ENCODE measurements at places on chromosomes 4 and X. TPM values are rescaled to one million over a fixed set of nuclear protein-coding genes. Genes with fewer than 3 reads are reported as not detected.

The COL4A6 gene
- 1.2 TPM for total RNA-seq

The ANK2 gene
- total RNA-seq, result 31.3 TPM

The EPGN gene
- not detected for total RNA-seq

DNA sequence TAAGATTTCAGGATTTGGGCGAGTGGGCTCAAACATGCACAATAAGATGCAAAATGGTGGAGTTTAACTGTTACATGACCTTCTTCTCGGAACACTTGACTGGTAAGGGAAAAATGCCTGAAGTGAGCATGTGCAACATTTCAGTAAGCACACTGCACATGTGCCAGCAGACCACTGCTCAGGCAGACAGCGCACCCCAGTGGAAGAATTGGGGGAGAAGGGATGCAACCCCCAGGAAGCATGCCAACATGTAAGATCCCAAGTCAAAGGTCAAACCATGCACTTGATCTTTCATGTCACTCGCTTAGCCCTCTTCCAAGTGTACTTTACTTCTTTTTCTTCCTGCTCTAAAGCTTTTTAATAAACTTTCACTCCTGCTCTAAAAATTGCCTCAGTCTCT, 256.3 kb downstream of the CENPC start:
- no peaks in the 10 kb centered on the region for H3K36me3 ChIP-seq
- no peaks in the 10 kb centered on the region for H3K4me1 ChIP-seq
- peak; percentile 0 for DNase-seq
- no peak overlapping the region for H3K27ac ChIP-seq
- H3K4me3 ChIP-seq, result no peak overlapping the region
- H3K27me3 ChIP-seq, result no peaks in the 10 kb centered on the region

- H3K27me3 ChIP-seq, result no peaks in the 10 kb centered on the region
- H3K4me3 ChIP-seq, result no peak overlapping the region
- H3K4me1 ChIP-seq, result no peaks in the 10 kb centered on the region
- DNase-seq, result no peak
- H3K36me3 ChIP-seq, result no peaks in the 10 kb centered on the region
- no peak overlapping the region for H3K27ac ChIP-seq
Measured at GRCh38 chr4:180532691-180533090, 1710.5 kb upstream of the TENM3 start.

DNA sequence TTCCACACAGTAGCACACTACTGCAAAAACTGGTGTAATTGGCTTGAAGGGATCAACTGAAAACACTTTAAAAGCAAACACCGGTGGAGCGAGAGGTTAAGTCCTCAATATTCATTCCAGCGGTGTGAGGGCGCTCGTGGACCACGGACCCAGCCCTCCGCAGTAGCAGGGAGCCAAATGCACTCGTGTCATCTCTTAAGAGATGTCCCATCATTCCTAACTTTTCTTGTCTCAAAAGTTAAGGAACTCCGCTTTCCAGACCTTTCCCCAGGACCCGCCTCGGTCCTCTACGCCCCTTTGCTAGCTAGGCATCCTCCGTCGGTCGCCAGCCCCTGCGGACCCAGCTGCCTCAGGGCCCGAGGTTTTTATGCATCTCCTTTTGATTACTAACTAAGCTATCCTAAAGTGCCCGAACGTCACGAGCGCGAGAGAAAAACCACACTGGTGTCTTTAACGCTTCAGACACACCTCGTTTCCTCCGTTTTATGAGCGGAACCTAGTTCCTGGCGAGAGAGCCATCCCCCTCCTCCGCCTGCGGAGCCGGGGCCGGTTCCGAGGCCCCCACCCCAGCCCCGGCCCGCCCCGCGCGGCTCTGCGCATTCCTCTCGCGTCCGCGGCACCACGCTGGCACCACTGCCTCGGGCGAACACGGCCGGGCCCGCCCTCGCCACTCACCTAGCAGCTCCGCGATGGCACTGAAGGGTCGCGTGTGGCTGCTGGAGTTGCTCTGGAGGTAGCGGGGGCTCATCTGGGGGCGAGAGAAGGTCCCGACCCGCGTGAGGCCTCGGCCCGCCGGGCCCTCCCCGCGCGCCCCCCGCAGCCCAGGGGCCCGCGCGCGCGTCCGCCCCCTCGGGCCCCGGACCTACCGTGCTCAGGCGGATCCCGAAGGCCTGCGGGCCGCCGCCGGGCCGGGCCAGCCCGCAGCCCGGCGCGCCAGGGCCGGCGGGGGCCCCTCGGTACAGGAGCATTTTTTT, 723 bp downstream of the MORC4 start:
- H3K27ac ChIP-seq, result peak overlapping the region; percentile 79
- no peaks in the 10 kb centered on the region for H3K4me1 ChIP-seq
- DNase-seq, result peak; percentile 55
- no peaks in the 10 kb centered on the region for H3K27me3 ChIP-seq
- H3K36me3 ChIP-seq, result no peaks in the 10 kb centered on the region

DNA sequence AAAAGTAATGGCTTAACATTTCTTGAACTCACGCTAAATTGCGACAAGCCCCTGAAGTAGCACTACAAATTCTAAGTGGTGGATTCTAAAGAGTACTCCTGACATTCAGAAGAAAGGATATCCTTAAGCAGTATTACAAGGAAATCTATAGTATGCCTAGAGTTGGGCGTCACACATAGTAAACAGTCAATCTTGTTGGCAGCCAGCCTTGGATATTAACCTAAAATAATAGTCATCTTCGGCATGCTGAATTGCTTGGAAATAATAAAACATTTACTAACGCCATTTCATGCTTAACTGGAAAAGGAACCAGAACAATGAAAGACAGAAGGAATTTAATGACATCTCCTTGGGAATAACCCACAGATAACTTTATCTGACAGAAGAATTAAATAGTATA, 18.6 kb downstream of the ATP8A1 start:
- H3K4me3 ChIP-seq, result no peak overlapping the region
- no peaks in the 10 kb centered on the region for H3K36me3 ChIP-seq
- no peaks in the 10 kb centered on the region for H3K27me3 ChIP-seq
- no peaks in the 10 kb centered on the region for H3K4me1 ChIP-seq
- no peak for DNase-seq
- H3K27ac ChIP-seq, result no peak overlapping the region

- no peaks in the 10 kb centered on the region for H3K27me3 ChIP-seq
- no peak overlapping the region for H3K4me3 ChIP-seq
- no peaks in the 10 kb centered on the region for H3K4me1 ChIP-seq
- no peaks in the 10 kb centered on the region for H3K36me3 ChIP-seq
- DNase-seq, result no peak
Measured at GRCh38 chrX:16714504-16714903, 2.0 kb upstream of the CTPS2 start.

GRCh38 chr4:113071805-113072204, 22.4 kb downstream of the ANK2 start:
- H3K4me1 ChIP-seq, result no peaks in the 10 kb centered on the region
- no peak overlapping the region for H3K4me3 ChIP-seq
- DNase-seq, result no peak
- H3K36me3 ChIP-seq, result no peaks in the 10 kb centered on the region
- H3K27me3 ChIP-seq, result no peaks in the 10 kb centered on the region

GRCh38 chrX:23008431-23009099, 8.8 kb downstream of the DDX53 start:
- H3K4me1 ChIP-seq, result no peaks in the 10 kb centered on the region
- no peak overlapping the region for H3K4me3 ChIP-seq
- no peaks in the 10 kb centered on the region for H3K36me3 ChIP-seq
- DNase-seq, result no peak

- no peak overlapping the region for H3K4me3 ChIP-seq
- H3K27me3 ChIP-seq, result no peaks in the 10 kb centered on the region
- no peak for DNase-seq
- peaks cover 3% of the 10 kb centered on the region for H3K4me1 ChIP-seq
- no peaks in the 10 kb centered on the region for H3K36me3 ChIP-seq
- H3K27ac ChIP-seq, result no peak overlapping the region
Measured at GRCh38 chr4:187006189-187006618, 282.5 kb upstream of the FAT1 start.

Measured in left lung (tissue), 14 donors.